Sigmoid colon (tissue), 7 donors: ENCODE measurements at places on chromosomes 1 and 21. TPM values are rescaled to one million over a fixed set of nuclear protein-coding genes. Genes with fewer than 3 reads are reported as not detected.

Gene KCNK2
- 3.2 TPM for total RNA-seq

Gene LMOD1
- 1,011 TPM for total RNA-seq

Gene DCDC2B
- total RNA-seq: not detected

Gene GSTM1
- total RNA-seq: not detected

Gene SGIP1
- total RNA-seq: 9.4 TPM

Gene PLA2G2C
- 5.5 TPM for total RNA-seq

Gene DMRTA2
- total RNA-seq: not detected

Gene OR6N2
- not detected for total RNA-seq
